ENCODE measurements at places on chromosomes 5 and 9. TPM values are rescaled to one million over a fixed set of nuclear protein-coding genes. Genes with fewer than 3 reads are reported as not detected.

DNA sequence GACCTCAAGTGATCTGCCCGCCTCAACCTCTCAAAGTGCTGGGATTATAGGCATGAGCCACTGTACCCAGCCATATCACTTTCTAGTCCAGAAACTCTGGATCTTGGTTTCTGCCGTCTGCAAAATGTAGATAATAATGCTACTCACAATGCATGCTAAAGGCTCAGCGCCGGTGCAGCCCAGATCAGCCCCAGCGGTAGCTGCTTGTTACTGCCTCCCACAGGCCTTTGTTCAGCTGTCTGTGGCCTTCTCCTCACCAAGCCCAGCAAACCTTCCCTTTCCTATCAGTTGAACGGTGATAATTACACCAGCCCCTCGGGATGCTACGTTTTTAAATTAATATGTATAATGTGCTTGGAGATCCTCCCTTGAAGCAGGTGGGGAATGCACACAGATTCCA, 26.2 kb upstream of the MSX2 start:
- DNase-seq: no peak
- H3K4me1 ChIP-seq: no peaks in the 10 kb centered on the region
- H3K36me3 ChIP-seq: no peaks in the 10 kb centered on the region
- H3K4me3 ChIP-seq: no peak overlapping the region

PLEKHG4B gene
- total RNA-seq: 1.4 TPM

- H3K27ac ChIP-seq: no peak overlapping the region
- H3K4me3 ChIP-seq: no peak overlapping the region
- no peaks in the 10 kb centered on the region for H3K36me3 ChIP-seq
- peaks cover 9% of the 10 kb centered on the region for H3K27me3 ChIP-seq
- DNase-seq: peak; percentile 86
Observed at GRCh38 chr5:42057254-42057690, 132.2 kb downstream of the FBXO4 start.

- peaks cover 41% of the 10 kb centered on the region for H3K4me1 ChIP-seq
- no peaks in the 10 kb centered on the region for H3K27me3 ChIP-seq
- H3K27ac ChIP-seq: peak overlapping the region; percentile 85
Observed at GRCh38 chr9:134378901-134379338, 52.7 kb downstream of the RXRA start.

DNA sequence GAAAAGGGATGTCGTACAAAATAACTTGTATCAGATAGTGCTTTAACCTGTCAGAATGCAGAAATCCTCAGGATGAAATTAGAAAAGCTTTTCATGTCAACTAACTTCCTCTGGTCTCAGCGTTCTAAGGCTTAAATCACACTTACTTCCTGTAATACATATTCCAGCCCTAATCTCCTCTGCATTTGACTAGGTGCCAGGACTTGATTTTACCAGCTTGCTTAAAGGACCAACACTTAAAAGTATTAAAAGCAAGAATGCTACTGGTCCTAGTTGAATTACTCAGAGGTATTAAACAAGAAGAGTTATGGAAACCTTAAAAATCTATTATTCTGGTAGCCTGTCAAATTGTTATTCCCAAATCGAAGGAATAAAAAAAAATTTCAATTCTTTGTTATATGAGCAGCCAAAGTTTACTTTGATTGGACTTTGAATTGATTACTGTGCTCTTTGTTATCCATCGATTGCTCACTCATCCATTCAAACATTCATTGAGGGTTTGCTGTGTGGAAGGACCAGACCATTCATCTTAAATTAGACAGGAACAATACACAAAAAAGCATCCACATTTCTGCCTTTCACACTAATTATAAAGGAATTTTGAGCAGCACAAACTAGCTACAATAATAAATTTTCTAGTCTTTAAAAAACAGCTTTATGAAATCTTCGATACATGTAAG, 108.7 kb downstream of the MUSK start:
- H3K4me1 ChIP-seq: no peaks in the 10 kb centered on the region
- H3K4me3 ChIP-seq: no peak overlapping the region
- DNase-seq: no peak
- H3K27me3 ChIP-seq: no peaks in the 10 kb centered on the region

- H3K36me3 ChIP-seq: no peaks in the 10 kb centered on the region
- peaks cover 10% of the 10 kb centered on the region for H3K4me1 ChIP-seq
- H3K27ac ChIP-seq: no peak overlapping the region
Observed at GRCh38 chr5:72368271-72368670, 48.1 kb downstream of the PTCD2 start.

MARCOL gene
- total RNA-seq: not detected

All from PC-3 (cell line).